Activated T-cell treated with anti-CD3 and anti-CD28 coated beads, Interleukin-2, amount 50 U/mL, for 72 hours (primary cell): ENCODE measurements at places on chromosomes 11 and 22.
A peak's percentile ranks its signal among the peaks of the same experiment; 100 is the strongest.

- no peaks in the 10 kb centered on the region for H3K27me3 ChIP-seq
- H3K4me1 ChIP-seq = no peaks in the 10 kb centered on the region
- H3K4me3 ChIP-seq = no peak overlapping the region
- H3K27ac ChIP-seq = no peak overlapping the region
- H3K36me3 ChIP-seq = no peaks in the 10 kb centered on the region
Observed at GRCh38 chr11:92859156-92859690, 110.2 kb upstream of the MTNR1B start.

GRCh38 chr11:69799582-69799981 lies 19.6 kb downstream of the FGF3 start:
- no peaks in the 10 kb centered on the region for H3K4me1 ChIP-seq
- H3K4me3 ChIP-seq = no peak overlapping the region
- H3K36me3 ChIP-seq = no peaks in the 10 kb centered on the region
- DNase-seq = no peak
- H3K27me3 ChIP-seq = no peaks in the 10 kb centered on the region

GRCh38 chr11:35765211-35765610 lies 102.6 kb downstream of the TRIM44 start:
- peaks cover 3% of the 10 kb centered on the region for H3K36me3 ChIP-seq
- H3K4me1 ChIP-seq = peaks cover 13% of the 10 kb centered on the region
- no peak overlapping the region for H3K27ac ChIP-seq
- H3K27me3 ChIP-seq = no peaks in the 10 kb centered on the region
- no peak for DNase-seq

DNA sequence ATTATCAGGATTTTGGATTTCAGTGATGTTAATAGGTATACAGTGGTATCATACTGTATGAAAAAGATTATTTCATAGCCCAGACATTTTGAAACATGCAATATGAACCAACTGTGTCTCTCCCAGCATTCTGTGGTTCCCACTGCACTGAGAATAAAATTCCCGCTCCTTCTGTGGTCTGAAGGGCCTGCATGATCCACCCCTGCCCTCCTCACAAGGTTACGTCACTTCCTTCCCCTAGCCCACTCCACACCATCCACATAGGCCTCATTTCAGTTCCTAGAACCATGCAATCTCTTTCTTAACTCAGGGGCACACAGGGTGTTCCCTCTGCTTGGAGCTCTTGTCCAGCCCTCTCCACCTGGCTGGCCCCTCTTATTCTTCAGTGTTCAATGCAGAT lies 103.1 kb downstream of the TSPAN18 start:
- H3K27me3 ChIP-seq = no peaks in the 10 kb centered on the region
- no peak overlapping the region for H3K27ac ChIP-seq
- H3K4me1 ChIP-seq = no peaks in the 10 kb centered on the region
- no peaks in the 10 kb centered on the region for H3K36me3 ChIP-seq
- no peak for DNase-seq

DNA sequence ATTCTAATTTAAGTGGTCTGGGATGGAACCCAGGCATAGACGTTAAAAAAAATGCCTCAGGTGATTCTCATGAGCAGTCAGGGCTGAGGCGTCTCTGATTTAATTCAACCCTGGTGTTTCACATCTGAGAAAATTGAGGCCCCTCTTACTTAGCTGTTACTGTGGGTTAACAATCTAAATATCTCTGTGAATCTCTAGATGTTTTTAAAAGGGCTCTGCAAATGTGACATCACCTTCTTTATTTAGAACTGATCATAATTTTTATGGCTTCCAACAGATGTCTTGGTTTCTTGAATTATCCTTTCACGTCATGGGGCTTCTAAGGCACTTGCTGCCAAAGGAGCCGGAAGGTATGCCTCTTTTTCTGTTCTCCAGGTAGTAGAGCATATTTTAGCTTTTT lies 76.1 kb upstream of the LIN7C start:
- H3K27ac ChIP-seq = no peak overlapping the region
- H3K36me3 ChIP-seq = no peaks in the 10 kb centered on the region
- no peak overlapping the region for H3K4me3 ChIP-seq
- DNase-seq = no peak
- H3K4me1 ChIP-seq = no peaks in the 10 kb centered on the region

DNA sequence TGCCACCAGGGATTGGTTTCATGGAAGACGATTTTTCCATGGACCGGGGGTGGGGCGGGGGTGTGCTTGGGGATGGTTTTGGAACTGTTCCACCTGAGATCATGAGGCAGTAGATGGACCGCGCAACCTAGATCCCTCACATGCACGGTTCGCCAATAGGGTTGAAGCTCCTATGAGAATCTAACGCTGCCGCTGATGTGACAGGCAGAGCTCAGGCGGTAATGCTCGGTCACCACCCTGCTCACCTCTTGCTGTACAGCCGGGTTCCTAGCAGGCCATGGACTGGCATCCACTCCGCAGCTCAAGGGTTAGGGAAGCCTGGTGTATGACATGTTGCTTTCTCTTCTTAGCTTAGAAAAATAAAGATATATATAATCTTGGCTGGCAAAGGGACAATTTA lies 22.0 kb downstream of the RBX1 start:
- DNase-seq = no peak
- no peak overlapping the region for H3K27ac ChIP-seq
- H3K27me3 ChIP-seq = no peaks in the 10 kb centered on the region
- H3K4me3 ChIP-seq = no peak overlapping the region
- no peaks in the 10 kb centered on the region for H3K4me1 ChIP-seq

GRCh38 chr11:45400591-45400990 lies 114.5 kb upstream of the SYT13 start:
- H3K27ac ChIP-seq = no peak overlapping the region
- peaks cover 12% of the 10 kb centered on the region for H3K27me3 ChIP-seq
- no peak overlapping the region for H3K4me3 ChIP-seq
- H3K36me3 ChIP-seq = no peaks in the 10 kb centered on the region
- no peak for DNase-seq

GRCh38 chr11:35064114-35064800 lies 74.7 kb upstream of the CD44 start:
- no peak for DNase-seq
- no peak overlapping the region for H3K27ac ChIP-seq
- H3K4me3 ChIP-seq = no peak overlapping the region
- peaks cover 4% of the 10 kb centered on the region for H3K36me3 ChIP-seq

DNA sequence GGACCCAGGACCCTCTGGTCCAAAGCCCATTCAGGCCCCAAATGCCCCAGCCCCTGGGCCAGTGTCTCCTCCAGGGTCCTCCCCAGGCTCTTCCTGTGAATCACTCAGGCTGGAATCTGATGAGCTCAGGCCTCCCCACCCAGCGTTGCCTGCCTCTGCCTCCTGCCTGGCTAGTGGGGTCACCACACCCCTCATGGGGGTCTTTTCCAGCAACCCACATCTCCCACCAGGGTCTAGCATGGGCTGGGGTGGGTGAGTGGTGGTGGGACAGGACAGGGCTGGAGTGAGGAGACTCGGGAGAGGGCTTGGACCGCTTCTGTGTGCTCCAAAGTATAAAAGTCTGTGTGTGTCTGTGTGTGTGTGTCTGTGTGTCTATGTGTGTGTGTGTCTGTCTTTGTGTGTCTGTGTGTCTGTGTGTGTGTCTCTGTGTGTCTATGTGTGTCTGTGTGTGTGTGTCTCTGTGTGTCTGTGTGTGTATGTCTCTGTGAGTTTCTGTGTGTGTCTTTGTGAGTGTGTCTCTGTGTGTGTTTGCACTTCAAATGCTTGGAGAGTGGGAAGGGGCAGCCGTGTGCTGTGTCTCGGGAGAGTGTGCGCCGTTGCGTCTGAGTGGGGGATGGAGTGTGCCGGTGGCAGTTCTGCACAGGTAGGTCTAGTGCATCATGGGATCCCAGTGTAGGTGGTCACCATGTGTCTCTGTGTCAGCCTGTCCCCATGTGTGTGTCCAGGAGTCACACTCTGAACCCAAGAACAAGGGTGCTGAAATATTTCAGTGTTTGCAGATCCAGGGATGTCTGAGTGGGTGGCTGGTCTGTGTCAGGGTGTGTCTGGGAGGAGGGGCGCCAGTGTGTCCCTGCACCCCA lies 8.8 kb downstream of the RIN1 start:
- no peak overlapping the region for H3K4me3 ChIP-seq
- H3K36me3 ChIP-seq = no peaks in the 10 kb centered on the region
- H3K27me3 ChIP-seq = no peaks in the 10 kb centered on the region

GRCh38 chr11:63635762-63636465 lies 21.7 kb upstream of the PLAAT3 start:
- DNase-seq = peak; percentile 66
- no peaks in the 10 kb centered on the region for H3K27me3 ChIP-seq
- H3K4me3 ChIP-seq = no peak overlapping the region
- peaks cover 4% of the 10 kb centered on the region for H3K36me3 ChIP-seq
- peaks cover 11% of the 10 kb centered on the region for H3K4me1 ChIP-seq

GRCh38 chr22:24068377-24068680 lies 57.2 kb downstream of the CABIN1 start:
- H3K4me1 ChIP-seq = no peaks in the 10 kb centered on the region
- no peak overlapping the region for H3K4me3 ChIP-seq
- peaks cover 27% of the 10 kb centered on the region for H3K36me3 ChIP-seq
- H3K27ac ChIP-seq = peak overlapping the region; percentile 34
- DNase-seq = no peak
